ENCODE measurements at places on chromosomes 11 and 22.

DNA sequence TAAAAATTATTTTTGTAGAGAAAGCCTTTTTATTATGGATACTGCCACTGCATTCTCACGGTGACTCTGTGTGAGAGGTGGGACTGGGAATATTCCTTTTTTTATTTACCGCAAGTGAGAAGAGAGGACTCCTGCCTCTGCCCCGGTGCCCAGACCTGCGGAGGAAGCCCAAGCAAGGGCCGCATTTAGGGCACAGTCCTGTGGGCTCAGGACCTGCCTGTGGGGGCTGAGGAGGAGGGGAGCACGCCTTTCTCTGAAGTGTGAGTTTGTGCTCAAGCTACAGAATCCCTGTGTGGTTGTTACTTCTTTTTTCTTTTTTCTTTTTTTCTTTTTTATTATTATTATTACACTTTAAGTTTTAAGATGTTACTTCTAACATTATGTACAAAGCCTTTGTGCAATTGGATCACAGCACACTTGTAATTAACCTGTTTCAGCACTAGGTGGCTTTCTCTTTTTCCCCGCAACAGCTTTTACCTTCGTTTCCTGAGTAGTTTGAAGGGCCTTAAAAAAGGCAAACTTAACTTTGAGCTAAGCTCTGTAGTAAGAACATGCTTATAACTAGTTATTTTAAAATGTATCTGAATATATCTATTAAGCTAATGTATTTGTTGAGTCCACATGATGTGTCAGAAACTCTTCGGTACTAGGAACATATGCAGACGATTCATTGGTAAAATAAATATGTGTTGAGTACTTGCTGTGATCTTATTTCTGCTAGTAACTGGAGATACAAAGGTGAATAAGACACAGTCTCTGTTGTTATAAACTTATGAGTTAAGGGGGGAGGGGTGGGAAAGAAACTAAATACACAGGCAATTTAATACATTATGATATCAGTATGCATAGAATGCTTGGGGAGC lies 18.3 kb downstream of the AMOTL1 start:
- DNase-seq, result no peak

- no peak for DNase-seq
Observed at GRCh38 chr11:123235117-123235655, 40.1 kb upstream of the CLMP start.

DNA sequence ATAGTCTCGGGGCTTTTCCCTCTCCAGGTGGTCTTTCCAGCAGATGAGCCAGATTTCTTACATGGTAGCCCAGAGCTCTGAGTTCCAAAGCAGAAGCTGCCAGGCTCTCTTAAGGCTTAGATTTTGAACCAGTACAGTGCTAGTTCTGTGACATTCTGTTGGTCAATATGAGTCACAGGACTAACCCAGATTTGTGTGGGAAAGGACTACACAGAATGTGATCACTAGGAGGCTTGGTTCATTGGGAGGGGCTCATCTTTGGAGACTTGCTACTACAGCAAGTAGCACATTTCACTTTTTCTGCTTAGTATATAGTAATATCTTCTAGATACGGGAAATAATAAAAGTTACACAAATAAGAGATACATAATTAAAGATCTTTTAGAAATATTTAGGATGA lies 24.1 kb downstream of the RNF214 start:
- no peak for DNase-seq

DNA sequence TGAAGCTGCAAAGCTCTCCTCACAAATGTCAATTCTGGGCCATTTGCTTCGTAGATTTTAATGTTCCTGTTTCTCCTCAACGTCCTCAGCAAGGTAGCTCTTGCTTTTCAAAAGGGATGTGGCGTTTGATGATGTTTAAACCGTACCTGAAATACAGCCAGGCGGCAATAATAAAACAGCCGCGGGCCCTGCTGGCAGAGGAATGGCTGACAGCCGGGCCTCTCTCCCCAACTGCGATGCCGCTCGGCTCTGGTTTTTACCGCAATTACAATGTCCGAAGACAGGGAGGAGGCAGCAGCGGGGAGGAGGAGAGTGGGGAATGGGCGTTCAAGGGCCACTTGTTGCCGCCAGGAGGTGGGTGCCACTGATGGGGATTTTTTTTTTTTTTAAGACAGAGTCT lies 27.5 kb downstream of the MACROD1 start:
- DNase-seq, result no peak

DNA sequence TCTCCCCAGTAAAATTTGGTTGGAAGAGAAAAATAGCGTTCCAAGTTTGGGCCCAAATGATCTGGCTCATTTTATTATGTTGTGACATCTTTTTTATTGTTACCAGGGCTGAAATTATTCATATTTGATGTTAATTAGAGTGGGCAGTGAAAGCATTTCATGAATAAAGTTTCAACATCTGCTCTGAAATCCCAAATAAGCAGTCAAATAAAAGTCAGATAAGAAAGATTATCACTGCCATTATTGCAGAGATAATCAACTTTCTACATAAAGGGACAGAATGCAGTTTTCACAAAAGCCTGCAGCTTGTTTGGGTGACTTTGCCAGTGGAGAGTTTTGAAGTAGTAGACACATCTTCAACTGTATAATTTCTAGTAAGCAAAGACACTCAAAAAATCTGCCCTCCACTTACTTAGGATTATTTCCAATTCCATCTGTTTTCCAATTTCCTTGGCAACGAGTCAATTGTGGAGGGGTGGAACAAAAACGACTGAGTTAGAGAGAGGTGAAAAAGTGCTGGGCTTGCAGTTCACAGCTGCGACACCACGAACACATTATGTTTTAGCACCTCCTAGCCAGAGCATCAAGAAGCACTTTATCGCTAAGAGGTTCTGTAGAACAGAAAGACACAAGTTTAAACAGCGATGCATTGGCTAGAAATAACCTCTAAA lies 9.0 kb downstream of the TECTA start:
- DNase-seq, result no peak

DNA sequence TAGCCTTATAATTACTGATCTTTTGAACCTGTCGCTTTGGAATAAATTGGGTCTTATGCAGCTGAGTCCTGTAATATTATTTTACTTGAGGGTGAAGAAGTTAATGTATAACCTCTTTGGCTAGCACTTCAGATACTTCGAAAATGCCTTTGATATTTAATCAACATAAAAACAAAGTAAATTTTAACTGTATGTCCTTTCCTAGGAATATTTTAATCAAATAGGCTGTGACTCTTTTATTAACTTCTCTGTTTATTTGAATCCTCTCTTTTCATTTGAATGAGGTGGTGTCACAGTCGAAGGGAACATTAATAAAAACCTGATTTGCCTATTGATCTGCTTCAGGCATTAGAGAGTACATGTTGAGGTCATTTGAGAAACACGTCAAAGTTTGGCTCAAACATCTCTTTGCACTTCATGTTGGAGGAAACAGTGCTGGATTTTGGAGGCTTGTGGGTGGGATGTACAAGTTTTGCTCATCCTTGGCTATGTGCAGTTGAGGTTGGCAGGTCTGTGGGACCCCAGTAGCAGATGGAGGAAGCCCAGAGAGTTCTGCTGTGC lies 143.6 kb downstream of the NCAM1 start:
- DNase-seq, result no peak

Data from HAP-1 (cell line).